A549 treated with CpdA at 1 μM for 4 hours (cell line): ENCODE measurements at places on chromosomes 2 and 18. TPM values are rescaled to one million over a fixed set of nuclear protein-coding genes. Genes with fewer than 3 reads are reported as not detected.

EHD3 gene
- 8.2 to 10.4 TPM (median 9.1 TPM) in 5 replicates for total RNA-seq

TRIB2 gene
- total RNA-seq, result 0.20 to 0.65 TPM (median 0.43 TPM) in 5 replicates

ADCYAP1 gene
- not detected in 5 replicates for total RNA-seq

GCG gene
- total RNA-seq, result not detected in 5 replicates
